ENCODE measurements at places on chromosomes 2 and 18.

- no peak for DNase-seq
Measured at GRCh38 chr2:27099334-27099955, 12.9 kb downstream of the KHK start.

DNA sequence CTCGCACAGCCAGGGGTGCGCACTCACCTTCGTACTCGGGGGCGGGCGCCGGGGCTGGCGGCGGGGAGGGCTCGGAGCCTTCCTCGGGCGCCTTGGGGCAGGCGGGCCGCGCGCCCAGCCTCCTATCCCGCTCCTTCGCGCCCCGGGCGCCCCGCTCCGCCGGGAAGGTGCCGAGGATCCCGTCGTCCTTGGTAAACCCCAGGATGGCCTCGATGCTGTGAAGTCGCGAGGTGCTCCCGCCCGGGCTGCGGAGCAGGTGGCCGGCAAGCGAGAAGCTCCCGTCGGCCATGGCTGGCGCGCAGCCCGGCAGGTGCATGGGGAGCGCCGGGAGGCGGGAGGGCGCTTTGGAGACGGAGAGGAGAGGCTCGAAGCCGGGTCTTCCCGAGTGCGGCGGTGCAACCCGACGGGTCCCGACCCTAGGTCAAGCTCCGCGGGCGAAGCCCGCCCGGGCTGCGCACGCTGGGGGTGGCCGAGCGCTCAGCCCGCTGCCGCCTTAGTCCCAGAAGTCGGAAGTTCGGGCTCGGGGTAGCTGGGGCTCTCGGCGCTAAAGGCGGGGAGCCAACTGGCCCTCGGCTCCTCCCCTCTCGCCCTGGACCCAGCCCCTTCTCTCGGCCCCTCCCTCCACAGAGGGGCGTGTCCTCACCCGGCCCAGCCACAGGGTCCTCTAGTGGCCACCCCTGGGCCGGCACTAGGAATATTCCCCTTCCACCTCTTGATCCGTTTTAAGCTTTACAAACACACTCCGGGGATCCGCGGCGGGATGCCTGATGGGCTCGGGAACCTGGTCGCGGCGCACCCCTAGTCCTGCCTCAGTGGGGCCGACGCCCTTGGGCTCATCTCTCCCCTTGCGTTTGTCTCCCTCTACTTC lies at the start of gene RAX:
Gene RAX, minus strand, starts transcription at position 564 of the 868 bp plus-strand sequence. Its CDS starts 248 bp downstream, at position 316.
- no peak for DNase-seq

- DNase-seq: no peak
Measured at GRCh38 chr2:171852366-171852888, 41.6 kb downstream of the SLC25A12 start.

DNA sequence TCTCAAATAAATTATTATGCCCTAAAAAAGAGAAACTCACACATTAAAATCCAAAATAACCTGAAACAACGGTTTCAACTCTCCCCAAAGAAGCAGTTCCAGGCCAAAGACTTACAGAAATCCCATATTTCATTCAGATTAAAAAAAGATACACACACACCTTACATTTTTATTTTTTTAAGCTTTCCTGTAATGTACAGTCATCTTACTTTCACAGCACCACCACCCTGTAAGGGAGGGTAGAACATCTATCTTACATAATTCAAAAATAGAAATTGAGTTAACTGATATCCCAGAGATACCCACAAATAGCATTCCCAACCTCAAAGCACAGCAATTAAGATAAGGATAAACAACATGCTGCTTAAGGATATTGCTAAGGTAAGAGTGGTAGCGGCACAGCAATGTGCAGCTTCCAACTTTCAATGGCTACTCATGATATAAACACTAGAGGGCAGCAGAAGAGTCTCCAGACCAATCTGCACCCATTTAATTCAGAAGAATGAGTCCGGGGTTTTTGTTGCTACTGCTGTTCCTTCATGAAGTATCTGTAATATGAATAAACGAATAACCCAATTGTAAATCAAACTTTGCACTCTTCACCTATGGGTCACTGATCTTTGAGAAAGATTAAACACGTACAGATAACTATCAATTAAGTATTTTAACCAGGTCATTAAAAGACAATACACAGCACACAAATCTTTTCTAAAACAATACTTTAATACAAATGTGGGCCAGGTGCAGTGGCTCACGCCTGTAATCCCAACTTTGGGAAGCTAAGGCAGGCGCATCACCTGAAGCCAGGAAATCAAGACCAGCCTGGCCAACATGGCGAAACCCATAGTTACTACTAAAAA lies 11.3 kb downstream of the GFPT1 start:
- DNase-seq: no peak

DNA sequence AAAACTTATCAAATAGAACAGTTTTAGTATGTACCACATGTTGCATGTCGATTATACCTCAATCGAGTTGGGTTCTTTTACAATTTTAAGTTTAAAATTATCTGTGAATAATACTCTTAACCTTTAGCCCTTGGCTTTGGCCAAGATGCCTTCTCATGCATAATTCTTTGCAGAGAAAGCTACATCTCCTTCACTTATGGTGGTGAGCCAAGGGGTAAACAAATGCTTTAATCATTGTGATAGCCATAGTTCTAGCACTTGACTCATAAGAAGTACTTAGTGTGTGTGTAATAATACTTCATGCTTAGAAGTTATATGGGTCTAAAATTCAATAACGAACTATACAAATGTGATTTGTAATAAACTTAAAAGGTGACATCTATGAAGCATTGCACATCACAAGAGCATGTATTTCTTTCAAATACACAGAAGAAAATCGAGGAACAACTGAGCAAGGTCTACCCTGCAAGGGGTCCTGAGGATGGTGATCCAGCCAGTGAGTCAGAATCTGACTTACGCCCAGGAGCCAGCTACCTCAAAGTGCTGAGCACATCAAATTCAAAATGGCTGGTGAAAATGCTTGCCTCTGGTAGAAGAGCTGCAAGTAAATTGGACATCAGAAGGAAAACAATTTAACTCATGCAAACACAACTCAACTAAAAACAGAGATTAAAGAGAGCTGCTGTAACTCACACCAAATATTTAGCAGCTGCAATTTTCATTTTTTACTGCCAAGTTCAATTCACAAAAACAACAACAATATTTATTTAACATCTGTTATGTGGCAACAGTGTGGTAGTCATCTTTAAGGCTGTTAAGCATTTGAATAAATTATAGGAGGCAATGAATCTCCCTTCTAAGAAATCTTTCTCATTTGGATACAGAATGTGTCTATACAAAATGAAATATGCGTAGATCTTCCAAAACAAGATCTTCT lies 23.8 kb upstream of the TTC39C start:
- no peak for DNase-seq

- DNase-seq: no peak
Measured at GRCh38 chr2:181106229-181106628, 125.8 kb downstream of the UBE2E3 start.

DNA sequence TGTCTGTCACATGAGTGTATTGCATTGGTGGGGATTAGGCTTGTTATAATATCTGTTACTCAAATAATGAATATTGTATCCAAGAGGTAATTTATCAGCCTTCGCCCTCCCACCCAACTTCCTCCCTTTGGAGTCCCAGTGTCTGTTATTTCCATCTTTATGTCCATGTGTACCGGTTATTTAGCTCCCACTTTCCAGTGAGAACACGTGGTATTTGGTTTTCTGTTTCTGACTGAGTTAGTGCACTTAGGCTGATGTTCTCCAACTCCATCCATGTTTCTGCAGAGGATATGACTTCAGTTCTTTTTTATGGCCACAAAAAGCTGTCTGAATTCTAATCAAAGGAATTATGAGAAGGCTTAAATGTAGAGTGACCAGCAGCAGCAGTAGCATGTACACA lies 104.0 kb upstream of the ARHGAP28 start:
- DNase-seq: no peak

- no peak for DNase-seq
Measured at GRCh38 chr2:88080545-88080944, 12.9 kb downstream of the SMYD1 start.

DNA sequence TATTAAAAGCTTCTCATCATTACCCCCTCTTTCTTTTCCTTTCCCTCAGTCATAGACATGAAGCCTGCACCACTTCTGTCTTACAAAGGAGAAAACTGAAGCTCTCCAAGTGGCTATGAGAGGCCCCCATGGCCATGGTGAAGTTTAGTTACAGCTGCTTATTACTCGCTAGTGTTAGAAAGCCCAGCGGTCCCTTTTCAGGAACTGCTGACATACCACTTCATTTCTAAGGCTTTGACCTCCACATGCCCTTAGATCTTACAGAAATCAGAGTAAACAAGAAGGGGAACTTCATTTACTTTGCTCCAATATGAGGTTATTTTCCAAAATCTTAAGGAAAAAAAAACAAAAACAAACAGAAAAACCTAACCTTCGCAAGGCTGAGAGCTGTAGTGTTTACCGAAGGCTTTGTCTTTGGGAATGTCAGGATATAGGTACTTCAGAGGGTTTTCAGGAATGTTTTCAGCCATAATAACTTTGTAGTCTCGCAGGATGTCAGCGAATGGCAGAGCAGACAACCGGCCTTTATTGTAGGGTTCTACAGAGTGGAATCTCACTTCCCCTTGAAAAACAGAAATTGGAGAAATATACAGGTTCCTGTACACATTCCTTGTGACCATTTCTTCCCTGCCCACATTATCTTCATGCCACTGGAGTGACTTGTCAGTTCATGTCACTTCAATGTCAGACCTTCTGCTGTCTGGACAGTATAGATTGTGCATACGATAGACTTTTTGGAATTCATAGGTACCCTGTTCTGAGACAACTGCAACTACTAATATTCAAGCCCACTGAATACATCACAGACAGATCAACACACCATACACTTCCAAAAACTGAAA lies 18.8 kb upstream of the STAT1 start:
- no peak for DNase-seq
